ENCODE measurements at places on chromosomes 5 and 9.

DNA sequence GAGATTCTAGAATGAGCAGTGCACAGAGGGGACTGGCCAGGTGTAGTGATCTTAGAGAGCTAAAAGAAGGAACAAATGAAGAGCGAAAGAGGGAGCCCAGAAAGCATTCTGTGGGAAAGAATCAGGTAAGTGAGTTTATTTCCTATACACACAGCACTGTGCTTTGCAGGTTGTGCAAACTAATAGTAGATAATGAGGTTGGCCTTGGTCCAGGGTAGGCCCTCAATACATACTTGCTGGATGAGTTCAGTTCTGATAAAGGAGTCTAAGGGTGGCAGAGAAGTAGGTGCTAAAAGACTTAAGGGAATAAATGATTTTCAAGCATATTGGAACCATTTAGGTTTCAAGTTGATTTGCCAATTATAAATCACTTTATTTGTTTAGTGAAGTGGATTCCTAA, 122.0 kb downstream of the NPR3 start:
- no peak for DNase-seq

DNA sequence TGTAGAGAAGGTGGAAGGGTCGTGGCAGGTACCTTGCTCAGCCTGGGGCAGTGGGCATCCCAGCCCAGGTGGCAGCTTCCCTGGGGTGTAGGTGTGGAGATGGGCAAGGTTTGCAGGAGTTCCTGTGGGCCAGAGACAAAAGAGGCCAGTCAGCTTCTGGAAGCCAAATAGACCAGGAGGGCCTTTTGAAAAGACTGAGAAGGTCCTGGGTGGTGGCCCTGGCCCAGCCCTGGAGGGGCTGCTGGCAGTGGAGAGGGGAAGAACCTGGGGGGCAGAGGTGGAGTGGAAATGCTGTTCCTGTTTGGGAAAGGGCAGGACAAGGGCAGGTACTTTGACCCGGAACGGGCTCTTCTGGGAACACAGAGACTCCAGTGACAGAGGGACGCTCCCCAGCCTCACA, 7.0 kb upstream of the IL3 start:
- DNase-seq: no peak

DNA sequence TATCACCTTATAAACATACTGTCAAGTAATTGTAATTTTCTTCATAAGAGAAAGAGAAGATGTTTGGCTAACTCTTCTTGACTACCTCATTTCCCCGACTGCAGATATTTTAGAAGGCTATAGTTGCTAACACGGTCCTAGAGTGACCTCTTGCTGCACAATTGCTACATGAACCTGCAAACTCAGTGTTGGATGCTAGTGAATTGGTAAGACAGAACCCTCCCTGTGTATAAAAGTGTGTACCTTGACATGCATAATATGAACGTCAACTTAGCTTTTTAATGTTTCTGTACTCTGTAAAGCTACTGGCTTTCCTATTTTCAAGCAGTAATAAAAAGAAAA, 46.7 kb upstream of the CER1 start:
- DNase-seq: no peak

- DNase-seq: no peak
These were observed 17.4 kb upstream of the C9orf72 start for GRCh38 chr9:27590651-27591050.

Data from activated T-cell treated with anti-CD3 and anti-CD28 coated beads for 48 hours (primary cell).